ENCODE measurements at places on chromosomes 5 and 9. TPM values are rescaled to one million over a fixed set of nuclear protein-coding genes. Genes with fewer than 3 reads are reported as not detected.
A peak's percentile ranks its signal among the peaks of the same experiment; 100 is the strongest.

- DNase-seq = no peak
Observed at GRCh38 chr5:158502686-158503085, 597.0 kb downstream of the EBF1 start.

SGCD gene
- polyA plus RNA-seq = 9.0 TPM

DNA sequence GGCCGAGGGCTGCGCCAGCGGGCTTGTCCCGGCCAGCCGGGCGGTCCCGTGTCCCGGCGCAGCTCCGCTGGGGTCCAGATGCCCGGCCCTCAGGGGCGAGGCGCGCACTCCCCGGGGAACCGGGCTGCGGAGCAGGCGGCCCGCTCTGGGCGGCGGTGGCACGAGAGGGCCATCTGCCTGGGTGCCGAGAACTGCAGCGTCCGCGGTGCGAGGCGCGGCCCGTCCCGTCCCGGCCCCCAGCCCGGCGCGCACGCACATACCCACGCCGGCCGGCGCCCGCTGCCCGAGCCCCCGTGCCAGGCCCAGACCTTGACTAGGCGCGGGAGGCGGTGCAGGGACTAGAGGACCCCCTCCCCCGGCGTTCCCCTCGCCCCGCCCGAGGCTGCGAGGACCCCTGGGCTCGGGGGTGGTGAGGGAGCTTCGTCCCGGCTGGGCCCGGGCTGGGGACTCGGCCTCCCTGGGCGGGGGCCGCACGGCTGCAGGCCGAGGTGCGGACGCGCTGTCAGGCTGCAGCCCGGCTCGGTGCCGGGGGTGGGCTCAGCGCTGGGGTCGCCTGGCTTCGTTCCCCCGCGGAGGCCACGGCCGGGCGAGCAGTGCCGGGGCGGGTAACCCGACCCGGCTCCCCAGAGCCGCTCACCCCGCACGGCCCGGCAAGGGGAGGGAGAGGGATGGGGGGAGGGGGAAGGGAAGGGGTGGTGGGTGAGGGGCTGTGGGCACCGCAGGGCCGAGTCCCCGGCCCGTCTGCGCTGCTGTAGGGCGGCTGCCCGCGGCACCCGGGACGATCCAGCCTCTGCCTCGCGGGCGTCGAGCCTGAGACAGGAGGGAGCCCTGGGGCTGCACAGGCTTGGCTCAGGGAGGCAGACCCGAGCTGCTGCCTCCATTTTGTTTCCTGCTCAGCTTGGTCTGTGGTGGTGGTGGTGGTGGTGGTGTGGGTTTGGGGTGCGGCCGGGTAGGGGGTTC is 1.2 kb upstream of the NSD1 start:
- no peak for DNase-seq

SLC6A18 gene
- polyA plus RNA-seq = not detected

- no peak for DNase-seq
Observed at GRCh38 chr9:114250648-114251047, 72.2 kb upstream of the ORM1 start.

ARSI gene
- polyA plus RNA-seq = 17.4 TPM

DNA sequence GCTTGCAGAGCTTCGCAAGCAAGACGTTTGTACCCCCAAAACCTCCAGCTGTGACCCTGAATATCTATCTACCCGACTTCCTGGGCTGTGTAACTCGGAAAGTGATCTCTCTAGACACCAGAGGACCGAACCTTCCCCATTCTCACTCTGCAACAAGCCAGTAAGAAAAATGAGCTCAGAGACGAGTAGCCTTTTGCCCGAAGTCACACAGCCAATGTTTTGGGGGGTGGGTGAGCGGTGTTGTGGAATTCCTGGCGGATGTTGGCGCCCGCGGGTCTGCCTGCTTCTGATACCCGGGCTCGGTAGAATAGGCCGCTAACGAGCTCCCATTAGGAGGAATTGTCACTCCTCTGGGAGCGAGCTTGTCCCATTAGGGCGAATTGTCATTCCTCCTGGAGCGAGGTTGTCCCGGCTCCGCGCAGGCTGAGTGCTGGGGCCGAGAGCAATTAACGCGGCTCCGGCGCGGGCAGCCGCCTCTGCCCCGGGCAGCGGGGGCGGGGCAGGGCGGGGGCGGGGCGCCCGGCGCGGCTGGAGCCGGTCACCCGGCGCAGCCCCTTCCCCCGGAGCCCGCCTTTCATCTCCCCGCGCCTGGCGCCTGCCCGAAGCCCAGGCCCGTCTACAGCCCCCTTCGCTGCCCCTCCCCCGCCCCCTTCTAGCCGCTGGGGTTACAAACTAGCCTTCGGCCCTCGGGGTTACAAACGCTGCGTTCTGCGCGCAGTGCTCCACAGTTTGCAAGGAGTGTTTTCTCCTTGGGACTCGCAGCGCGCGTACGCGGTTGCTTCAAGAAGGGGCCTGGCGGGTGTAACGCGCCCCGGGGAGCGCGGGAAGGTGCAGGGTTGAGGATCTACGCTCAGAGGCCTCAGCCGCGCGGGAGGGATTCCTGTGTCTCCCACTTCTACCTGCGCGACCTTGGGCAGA is 3.5 kb upstream of the MSX2 start:
- DNase-seq = no peak

FIBCD1 gene
- 5.0 TPM for polyA plus RNA-seq

GRCh38 chr9:129486756-129487657 is 133.9 kb downstream of the C9orf50 start:
- peak; percentile 82 for DNase-seq

GRCh38 chr5:78837836-78838235 is 147.3 kb downstream of the ARSB start:
- DNase-seq = no peak

- no peak for DNase-seq
Observed at GRCh38 chr9:134035041-134036039, 10.1 kb downstream of the BRD3OS start.

PCDHB16 gene
- 0.05 TPM for polyA plus RNA-seq

COL15A1 gene
- polyA plus RNA-seq = 0.15 TPM

ADAMTS19 gene
- polyA plus RNA-seq = not detected

GRCh38 chr5:143201589-143201988 is 201.9 kb downstream of the NR3C1 start:
- DNase-seq = no peak

PCDHGA10 gene
- not detected for polyA plus RNA-seq

DNA sequence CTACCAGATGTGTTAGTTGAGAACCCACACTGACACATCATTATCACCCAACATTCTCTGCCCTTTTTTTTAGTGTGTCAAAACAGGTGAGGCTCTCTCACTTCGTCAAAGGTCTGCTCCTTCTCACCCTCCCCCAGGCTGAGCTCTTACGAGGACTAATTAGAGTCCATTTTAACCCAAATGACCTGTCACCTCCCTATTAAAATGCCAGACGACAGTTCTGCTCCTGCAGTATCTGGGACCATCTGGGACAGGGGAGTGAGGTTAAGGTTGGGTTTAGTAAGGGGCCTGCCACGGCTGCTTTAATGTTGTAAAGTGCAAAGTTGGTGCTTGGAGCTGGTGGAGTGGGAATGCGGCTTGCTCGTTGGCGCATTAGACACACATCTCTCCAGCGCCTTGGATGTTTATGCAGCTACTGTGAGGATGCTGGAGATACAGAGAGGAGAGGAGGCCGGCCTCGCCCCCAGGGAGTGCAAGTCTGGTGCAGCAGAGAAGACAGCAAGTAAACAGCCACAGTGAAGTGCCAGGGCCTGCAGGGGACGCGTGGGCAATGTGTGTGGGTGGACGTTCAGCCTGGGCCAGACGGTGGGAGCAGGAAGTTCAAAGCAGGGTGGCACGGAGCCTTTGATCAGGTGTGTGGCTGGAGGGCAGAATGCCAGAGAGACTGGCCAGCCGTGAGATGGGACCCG is 96.2 kb downstream of the C9orf50 start:
- no peak for DNase-seq

- DNase-seq = no peak
Observed at GRCh38 chr5:112656451-112656850, 81.2 kb upstream of the APC start.

DNA sequence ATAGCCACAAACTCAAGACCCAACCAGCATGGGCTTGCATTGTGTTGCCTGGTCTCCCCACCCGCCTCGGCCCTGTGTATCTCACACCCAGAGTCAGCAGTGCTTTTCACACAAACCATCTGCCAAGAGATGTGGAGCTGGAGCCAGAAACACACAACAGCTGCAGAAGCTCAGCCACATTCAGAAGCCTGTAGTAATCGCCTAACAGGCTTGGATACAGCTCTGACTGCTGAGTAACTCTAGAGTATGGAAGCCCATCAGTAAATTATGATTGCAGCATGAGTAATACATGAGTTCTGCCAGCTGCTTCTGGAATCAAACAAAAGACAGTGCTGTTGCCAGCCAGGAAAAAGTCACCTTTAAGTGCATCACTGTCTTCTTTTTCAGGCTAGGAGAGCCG is 16.0 kb downstream of the TEK start:
- DNase-seq = peak; percentile 30

DNA sequence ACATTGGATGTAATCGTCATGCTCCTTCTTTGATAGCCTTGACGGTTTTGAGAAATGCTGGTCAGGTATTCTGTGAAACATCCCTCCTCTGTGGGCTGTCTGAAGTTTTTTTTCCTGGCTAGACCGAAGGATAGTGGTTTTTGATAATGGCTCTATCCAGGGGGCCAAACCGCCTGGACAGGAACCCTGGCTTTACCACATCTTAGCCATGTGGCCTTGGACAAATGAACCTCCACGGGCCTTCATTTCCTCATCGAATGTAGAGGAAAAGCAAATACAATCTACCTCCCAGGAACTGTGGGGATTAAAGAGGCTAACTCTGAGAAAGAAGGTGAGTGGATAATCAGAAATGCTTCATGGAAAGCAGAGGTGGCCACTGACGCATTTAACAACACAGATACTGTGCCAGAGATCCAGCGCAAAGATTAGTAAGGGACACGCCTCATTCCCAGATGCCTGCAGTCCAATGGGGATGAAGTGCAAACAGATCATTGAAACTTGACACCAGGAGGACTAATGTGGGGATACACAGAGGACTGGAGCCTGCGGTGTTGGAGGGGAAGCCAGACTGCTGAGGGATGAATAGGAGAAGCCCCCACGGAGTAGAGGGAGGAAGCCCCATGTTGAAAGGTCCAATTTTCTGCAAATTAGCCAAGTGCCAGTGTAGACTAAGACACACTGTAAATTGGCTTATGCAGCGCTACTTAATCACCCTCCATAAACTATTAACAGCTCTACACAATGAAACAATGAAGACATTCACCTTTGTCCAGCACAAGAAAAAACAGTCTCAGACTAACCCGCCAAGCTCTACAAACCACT is 41.6 kb downstream of the MYO10 start:
- DNase-seq = peak; percentile 88

DBH gene
- polyA plus RNA-seq = not detected

DNA sequence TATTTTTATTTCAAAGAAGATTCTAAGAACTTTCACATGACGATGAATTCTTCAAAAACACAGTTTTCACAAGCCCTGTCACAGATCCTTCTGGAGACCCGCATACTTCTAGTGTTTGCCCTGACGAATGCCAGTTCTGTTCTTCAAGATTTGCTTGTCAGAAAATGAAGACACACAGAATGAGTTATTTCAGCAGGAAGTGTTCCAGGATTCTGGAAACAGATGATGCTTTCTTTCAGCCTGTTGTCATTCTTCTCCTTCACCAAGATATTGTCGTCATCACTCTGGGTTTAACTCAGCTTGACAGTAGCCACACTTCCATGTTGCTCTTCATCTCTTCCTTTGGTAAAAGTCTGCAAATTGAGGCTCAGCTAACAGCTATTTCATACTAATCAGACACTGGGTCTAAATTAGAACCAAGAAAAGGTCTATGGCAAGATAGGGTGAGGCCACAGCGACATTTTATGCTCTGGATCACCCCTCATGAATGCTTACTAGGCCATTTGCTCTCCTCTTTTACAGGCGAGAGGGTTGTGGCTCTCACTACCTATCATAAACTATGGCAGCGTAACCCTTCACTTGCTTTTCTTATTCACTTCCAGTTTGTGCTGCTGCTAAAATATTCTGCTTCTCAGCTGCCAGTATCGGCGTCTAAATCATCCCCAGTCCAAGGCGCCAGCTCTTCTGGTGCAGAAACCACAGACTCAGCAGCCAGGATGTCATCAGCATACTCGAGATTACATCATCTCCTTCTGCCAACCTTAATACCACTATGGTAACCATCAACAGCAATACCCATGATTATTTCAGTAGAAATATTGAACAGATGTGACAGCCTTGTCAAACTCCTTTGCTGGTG is 159.6 kb upstream of the TBCA start:
- no peak for DNase-seq

GRCh38 chr9:125472926-125473701 is 211.5 kb downstream of the GAPVD1 start:
- DNase-seq = no peak

DNA sequence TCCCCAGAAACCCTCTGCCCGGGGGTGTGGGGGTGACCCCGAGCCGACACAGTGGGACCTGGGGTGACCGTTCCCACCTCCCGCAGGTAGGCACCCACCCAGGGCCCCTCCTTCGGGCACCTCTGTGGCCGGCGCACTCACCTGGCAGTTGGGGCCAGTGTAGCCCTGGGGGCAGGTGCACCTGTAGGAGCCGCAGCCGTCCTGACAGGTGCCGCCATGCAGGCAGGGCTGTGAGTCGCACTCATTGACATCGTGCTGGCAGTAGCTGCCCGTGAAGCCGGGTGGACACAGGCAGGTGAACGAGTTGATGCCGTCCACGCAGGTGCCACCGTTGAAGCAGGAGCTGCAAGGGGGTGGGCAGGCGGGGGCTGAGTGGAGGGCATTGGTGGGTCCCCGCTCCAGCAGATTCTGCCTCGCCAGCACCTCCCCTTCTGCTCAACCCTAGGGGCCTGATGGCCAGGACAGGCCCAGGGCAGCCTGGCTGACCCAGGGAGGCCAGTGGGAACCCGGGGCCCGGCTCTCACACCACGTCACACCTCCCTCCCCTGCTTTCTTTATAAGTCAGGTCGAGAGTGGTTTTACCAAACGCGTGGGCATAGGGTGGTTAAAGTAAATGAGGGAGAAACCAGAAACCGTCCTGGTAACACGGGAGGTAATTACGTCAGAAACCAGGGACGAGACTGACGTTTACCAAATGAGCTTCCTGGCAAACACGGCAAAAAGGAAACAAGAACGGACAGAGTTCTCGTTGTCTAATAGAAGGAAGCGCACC is 26.1 kb upstream of the SEC16A start:
- DNase-seq = no peak
